Activated CD8-positive, alpha-beta memory T cell treated with anti-CD3 and anti-CD28 coated beads for 1 hour (primary cell): ENCODE measurements at places on chromosomes 7 and 10.

DNA sequence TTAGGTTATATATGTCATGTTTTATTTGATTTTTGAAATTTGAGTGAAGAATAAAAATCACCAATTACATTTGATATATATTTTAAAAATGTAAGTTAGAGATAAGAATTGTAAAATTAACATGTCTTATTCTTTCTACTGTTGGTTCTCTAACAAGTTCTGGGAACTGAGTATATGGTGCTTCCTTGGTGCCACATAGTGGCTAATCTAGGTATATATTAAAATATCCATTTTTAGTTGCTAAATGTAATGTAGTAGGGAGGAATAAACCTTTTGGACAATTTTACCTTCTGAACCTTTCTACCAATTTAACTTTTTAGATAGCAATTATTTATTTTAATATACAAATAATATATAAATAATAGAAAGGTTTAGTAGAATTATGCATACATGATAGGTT is 17.5 kb downstream of the CFAP69 start:
- no peak for DNase-seq

DNA sequence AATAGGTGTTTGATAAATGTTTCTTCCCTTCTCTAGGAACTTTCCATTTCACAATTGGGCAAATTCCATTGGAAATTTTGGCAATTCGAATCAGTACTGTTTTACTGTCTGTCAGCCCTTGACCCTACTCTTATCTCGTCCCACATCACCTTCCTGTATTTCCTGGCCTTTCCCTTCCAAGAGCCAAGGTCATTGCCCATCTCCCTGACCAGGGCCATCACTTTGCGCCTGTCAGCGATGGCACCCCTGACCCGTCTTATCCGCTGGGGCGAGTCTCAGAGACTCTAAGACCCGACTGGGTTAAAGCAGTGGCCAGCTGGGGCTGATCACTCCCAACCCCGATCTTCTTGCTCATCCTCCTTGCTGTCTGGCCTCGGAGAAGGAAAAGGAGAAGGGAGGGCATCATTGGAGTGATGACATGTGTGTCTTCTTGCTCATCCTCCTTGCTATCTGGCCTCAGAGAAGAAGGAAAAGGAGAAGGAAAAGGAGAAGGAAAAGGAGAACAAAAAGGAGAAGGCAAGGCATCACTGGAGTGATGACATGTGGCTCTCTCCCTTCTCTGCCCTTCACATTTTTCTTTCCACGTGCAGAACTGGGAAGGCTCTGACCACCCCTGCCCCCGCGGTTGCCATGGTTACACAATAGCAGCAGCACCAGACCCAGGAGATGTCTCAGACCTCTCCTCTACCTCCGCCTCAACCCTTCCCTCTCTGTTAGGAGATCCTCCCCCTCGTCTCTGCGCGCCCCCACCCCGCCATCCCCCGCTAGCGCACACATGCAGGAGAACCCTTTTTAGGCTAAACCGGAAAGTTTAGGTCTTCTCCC is 2.0 kb downstream of the SEMA3D start:
- DNase-seq: no peak

- DNase-seq: no peak
Observed at GRCh38 chr10:95467162-95467599, 94.0 kb downstream of the SORBS1 start.

- no peak for DNase-seq
Observed at GRCh38 chr7:35533902-35534301, 161.0 kb downstream of the HERPUD2 start.

DNA sequence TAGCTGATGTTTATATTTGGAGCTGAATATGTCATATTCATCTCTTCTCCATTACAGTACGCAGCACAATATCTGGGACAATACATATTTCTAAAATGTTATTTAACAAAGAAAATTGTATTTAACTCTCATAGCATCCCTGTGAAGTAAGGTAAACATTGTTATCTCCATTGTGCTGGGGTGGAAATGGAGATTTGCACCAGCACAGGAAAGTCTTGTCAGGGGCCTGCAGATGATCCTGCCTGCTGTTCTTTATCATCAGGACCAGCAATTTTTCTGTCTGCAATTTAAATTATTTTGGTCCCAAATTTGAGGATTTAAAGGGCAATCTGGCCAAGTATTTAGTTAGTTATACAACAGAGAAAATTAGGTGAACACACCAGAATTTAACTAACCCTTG is 144.4 kb downstream of the CPED1 start:
- no peak for DNase-seq

GRCh38 chr10:58282615-58283014 is 13.7 kb downstream of the CISD1 start:
- DNase-seq: no peak
